NCI-H2081 treated with DMSO at 0.1 percent for 48 hours (cell line): ENCODE measurements at places on chromosomes 5 and 9.

- DNase-seq = no peak
Measured at GRCh38 chr5:59648038-59648831, 245.3 kb downstream of the PDE4D start.

- DNase-seq = no peak
Measured at GRCh38 chr5:179791881-179792611, 1.7 kb upstream of the LTC4S start.

DNA sequence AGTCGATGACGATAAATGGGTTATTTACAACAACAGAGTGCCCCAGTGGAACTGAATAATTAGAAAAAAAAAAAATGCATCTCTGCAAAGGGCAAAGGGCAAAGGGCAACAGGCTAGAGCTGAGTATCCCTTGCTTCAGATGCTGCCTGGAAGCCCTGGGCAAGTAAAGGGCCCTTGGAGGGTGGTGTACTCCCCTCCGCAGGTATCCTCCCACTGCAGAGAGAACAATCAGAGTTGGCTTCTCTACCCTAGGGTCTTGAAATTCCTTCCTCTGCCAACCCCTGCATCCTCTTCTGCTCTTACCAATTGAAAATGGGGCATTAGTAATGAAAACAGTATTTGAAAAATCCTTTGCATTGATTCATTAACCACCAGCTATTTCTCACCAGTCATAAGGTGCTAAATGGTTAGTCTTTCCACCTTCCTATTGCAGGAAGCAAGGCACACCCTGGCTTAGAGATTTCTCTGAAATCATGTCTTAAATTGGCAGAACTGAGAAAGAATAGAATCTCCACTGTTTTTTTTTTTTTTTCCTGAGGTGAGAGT, 122.6 kb downstream of the SEMA6A start:
- no peak for DNase-seq

DNA sequence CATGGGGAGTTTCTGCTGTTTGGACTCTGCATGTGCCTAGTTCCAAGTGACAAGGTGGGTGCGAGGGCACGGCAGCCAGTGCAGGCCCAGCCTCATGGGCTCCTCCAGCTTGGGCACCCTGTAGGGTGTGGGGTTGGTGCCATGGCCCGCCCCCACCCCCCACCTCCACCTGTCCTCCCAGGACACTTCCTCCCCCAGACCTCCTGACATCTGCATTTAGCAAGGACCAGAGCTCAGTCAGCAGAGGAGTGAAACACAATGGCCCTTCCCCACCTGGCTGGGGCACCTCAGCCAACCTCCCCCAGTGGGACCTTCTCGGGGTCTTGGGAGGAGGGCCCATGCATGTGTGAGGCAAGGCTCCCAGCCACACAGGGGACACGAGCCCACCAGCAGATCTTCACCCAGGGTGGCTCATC, 1.9 kb upstream of the NKD2 start:
- DNase-seq = no peak

DNA sequence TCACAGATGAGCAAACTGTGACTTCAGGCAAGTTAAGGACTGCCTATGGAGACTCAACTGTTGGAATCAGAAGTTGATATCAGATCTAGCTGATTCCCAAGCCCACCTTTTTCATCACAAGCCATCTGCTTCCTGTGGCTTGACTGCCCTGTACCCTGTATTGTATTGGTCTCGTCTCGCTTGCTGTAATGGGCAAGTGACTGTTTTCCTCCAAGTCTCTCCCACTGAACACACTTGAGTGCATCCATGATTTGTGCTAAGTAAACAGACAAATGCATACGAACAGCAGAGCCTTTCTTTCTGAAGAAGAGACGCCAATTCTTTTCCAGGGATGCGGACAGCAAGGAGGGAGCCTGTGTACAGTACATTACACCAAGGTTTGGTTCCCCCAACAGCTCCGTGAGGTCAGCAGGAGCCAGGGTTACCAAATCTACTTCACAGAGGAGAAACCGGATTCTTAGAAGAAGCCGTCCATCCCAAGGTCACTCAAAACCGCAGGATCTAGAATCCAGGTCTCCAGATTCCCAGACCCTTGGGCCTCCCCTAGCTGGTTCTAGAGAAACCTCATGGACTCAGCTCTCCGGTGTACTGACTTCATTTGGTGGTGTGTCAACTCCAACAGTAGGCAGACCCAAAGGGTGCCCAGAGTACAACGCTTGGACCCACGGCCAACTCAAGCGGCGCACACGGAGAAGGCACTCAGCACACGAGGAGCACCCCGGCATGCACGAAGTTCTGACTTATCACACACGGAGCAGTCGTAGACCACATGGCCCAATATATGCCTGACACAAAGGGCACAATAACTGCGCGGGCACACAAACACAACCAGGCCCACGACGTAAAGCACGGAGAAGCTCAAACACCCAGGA, 1.1 kb downstream of the BAG1 start:
- no peak for DNase-seq

DNA sequence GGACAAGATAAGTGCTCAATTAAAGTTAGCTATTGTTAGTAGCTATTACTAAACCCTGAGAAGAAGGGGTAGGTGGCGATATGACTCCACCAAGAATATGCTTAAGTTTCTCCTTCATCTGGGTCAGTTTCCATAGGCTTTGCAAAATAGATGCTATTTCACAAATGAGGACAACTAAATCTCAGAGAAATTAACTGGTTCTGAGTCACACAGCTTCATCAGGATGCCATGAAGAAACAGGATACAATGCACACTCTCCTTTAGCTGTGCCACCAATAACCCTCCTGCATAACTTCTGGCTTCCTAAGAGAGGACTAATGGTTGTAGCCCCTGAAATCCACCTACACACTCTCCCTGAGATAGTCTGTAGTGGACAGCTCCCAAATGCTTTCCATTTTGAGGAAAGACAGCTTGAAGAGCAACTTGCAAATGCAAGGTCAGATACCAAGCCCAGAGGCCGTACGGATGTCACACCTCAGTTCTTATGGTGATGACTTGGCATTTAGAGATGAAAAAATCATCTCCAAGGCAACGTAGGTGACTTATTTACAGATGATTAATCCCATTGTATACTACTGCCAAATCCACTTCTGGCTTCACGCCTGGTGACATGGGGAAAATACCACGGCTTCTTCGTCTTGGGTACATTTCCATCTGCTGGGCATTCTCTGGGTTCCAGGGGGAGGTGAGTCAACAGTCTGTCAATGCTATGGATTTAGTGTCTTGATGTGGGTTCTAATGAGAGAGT, 251.4 kb upstream of the IL12B start:
- no peak for DNase-seq

DNA sequence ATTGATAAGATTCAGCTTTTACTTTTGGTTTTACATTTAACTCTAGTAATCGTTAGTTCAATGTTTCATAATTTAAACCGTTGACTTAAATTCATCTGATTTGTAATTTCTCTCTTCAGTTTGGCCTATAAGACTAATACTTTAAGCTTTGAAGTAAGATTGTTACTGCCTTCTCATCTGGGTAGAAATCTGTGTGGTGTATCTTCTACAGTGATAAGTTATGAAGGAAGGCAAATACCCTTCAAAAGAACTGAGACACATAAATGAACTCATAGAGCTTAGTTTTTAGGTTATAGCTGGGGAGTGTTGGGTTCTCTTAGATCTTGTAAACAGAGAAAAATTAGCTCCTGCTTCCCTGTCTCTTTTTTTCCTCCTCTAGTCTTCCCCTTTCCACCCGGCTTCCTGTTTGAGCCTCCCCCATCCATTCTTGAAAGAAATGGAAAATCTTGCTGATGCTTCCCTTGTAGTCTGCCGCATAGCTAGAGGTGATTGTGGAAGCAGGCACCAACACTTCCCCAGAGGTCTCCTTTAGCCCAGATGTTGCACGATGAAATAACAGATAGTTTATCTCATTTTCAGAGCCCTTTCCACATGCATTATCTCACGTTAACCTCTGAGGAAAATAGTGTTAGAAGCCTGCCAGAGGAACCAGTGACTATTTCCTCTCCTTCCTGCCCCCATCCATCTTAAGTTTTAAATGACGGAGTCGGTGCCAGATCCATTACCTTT, 2.0 kb upstream of the F2RL2 start:
- DNase-seq = no peak

- DNase-seq = no peak
Measured at GRCh38 chr5:6660688-6661087, 27.4 kb downstream of the SRD5A1 start.

DNA sequence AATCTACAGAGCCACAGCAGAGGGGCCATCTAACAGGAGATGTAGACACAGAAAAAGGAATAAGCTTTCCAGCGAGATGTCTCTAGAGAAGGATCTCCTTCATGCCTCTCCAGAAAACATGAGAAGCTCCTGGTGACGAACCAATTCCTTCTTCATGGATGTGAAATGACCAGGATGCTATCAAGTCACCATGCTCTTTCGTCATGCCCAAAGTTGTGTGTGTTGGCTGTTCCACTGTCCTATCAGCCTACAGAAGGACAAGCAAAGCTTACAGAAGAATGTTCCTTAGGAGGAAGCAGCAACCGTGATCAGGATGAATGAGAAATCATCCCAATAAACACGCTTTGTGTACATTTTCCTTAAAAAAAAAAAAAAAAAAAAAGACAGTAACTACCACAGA, 54.4 kb downstream of the ALDH7A1 start:
- no peak for DNase-seq

DNA sequence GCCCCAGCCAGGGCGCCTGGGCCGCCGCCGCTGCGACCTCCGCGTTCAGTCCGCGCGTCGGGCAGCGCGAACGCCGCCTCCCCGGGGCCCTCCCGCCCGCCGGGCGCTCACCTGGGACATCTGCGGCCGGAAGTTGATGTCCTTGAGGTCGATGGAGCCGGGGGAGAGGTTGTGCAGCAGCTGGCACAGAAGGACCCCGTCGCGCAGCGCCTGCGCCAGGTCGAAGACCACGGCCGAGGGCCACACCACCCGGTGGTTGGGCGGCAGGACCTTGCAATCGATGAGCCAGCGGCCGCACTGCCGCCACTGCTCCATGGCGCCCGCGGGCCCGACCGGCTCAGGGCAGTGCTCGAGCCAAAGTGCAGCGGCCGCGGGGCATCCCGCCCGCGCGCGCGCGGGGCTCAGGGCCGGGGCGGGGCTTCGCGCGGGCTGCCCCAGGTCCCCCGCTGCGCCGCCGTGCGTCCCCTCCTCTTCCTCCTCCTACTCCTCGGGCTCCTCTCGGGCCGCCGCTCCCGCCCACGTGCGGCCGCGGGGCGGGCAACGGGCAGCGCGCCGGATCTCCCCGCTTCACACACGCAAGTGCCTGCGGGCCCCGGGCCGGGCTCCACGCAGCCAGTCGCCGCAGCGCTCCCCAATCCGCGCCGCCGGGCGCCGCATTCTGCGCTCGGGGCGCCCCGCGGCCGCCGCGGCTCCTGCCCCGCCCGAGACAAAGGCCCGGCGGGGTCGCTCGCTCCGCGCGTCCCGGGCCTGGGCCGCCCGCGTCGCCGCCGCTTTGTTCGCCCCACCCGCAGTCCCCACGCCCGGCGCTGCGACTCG, at the start of gene VAV2:
TSS of gene VAV2 (minus strand) at position 361 of the 816 bp plus-strand sequence. CDS start at position 315, 46 bp downstream.
- DNase-seq = no peak

GRCh38 chr5:105504-106070, 13.6 kb downstream of the PLEKHG4B start:
- no peak for DNase-seq

DNA sequence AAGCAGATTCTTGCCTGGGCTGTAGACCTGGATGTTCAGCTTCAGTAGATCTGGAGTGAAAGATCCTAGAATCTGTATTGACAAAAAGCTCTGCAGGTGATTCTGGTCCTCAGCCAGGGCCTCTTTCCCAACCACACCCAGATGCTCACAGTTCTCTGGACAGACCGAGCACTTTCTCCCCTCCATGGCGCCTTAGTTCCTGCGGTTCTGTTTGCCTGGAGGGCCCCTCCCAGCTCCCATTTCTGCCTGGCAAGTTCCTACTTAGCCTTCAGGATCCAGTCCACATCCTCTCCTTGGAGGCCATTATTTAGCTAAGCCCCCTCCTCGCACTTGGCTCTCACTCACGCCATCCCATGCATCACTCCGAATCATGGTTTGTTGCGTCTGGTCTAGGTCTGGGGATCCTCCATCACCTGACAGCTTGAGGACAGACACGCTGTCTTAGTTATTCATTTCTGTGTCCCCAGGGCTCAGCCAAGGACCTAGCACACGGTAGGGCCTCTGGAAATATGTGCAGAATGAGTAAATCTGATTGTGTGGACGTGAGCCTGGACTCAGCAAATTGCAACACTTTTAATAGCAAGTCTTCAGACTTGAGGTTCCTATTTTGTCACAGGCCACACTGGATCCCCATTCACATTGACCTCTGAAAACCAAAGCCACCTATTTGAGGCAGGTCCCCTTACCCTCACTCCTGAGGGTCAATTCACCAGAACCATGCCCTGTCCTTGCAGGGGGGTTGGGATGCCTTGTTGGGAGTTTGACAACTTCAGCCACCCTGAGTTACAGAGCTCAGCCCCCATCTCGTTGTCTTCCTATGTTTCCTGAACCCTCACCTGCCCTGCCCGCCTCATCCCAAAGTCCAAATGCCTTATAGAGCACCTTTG, 50.7 kb downstream of the COL15A1 start:
- no peak for DNase-seq

DNA sequence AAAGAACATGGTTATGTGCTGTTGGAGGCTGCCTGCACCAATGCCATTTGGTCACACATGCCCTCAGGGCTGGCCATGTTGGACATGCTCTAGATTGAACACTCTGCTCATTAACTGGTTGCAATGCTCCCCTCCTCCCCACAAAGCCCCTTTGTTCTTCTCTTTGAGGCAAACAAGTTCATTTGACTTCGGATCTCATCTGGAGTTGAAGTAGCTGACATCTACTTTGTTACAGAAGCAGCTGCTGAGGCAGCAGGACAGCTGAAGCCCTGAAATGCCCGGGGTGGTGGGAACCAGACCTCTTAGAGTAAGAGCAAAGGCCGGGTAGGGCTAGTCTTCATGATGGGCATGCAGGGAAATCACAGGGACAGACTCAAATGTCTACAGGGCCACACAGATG, 123.5 kb downstream of the APBA1 start:
- no peak for DNase-seq

GRCh38 chr9:26243029-26243697, 564.9 kb upstream of the TUSC1 start:
- no peak for DNase-seq

- no peak for DNase-seq
Measured at GRCh38 chr5:173923218-173924095, 35.3 kb downstream of the CPEB4 start.

GRCh38 chr5:149371296-149371962, 7.7 kb downstream of the IL17B start:
- no peak for DNase-seq

- no peak for DNase-seq
Measured at GRCh38 chr9:93677641-93678136, 101.3 kb downstream of the PHF2 start.

DNA sequence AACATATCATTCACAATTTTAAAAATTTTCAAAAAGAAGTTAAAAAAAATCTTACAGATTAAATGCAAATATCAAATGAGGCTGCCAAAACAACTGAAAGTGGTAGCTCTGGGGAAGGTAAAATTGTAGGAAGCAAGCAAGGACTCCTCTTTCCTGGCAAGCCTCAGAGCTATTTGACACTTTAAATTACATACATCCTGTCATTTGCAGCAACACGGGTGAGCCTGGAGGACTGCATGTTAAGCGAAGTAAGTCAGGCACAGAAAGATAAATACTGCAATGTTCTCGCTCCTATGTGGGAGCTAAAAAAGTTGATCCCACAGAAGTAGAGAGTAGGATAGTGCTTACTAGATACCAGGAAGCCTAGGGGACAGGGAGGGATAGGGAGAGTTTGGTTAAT, 58.0 kb downstream of the LPAR1 start:
- no peak for DNase-seq
